ENCODE measurements at places on chromosomes 16 and 17.

DNA sequence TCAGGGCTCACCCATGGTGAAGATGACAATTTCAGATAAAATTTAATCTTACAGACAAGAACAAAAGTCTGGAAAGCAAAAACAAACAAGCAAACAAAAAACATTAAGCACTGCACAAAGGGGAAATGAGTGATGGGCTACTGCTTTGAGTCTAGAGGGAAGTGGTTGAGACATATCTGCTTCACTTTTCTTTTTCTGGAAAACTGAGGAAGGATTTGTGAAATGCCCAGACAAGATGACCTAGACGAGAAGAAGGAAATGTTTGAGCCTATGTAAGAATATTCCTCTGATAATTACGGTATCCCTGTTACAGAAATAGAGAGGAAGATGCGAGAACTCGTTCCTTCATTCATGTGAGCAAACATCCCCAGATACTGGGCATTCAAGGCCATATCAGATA lies 11.5 kb upstream of the HYDIN start:
- no peak for DNase-seq

DNA sequence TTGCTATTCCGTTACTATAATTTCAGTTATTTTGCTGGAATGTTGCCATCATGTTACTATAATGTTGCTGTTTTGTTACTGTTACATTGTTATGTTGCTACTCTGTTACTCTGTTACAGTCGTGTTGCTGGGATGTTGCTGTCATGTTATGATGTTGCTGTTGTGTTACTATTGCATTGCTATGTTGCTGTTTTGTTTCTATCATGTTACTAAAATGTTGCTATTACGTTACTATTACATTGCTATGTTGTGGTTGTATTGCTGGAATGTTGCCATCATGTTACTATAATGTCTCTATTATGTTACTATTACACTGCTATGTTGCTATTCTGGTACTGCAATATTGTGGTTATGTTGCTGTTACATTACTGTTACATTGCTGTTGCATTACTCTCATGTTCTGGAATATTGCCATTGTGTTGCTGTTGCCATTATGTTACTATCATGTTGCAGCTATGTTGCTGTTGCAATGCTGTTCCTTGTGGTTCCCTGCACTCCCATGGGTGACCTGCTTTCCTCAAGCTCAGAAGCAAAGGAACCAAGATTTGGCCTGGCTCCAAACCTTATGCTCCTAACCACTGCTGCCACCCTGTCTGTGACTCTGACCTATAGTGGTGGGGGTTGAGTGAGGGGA lies 64.4 kb downstream of the ABCC6 start:
- no peak for DNase-seq

GRCh38 chr16:2155977-2156848 lies 631 bp downstream of the TRAF7 start:
- DNase-seq: no peak

- no peak for DNase-seq
Measured at GRCh38 chr16:61530697-61531096, 505.5 kb downstream of the CDH8 start.

DNA sequence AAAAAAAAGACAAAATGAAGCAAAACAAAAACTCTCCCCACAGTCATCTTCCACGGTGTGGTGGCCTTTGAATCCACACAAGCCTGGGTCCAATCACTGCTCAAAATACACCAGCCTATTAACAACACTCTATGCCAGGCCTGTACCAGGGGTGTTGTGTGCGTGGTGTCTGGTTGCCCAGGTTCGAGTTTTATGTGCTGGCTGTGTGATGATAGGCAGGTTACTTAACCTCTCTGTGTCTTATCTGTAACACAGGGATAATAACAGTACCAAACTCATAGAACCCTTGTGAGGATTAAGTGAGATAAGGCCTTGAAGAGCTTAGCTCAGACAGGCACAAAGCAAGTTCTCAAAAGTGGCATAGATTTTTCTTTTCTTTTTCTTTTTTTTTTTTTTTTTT lies 235.2 kb downstream of the PARN start:
- DNase-seq: no peak

DNA sequence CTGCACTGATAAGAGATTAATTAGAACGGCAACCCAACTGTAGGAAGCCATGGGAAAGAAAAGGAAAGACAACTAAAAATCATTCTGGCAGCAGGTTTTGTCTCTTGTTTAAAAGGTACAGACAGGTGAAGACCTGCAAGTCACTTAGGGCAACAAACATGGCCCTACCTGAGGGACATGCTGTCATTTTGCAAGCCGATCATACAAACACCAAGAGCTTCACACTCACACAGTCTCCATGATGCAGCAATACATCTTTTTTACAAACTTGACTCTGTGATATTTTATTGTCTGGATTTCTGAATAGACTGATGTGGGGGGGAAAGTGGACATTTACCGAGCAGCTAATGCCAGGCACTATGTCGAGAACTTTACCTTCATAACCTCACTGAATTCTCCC lies 101.8 kb downstream of the PARN start:
- no peak for DNase-seq

DNA sequence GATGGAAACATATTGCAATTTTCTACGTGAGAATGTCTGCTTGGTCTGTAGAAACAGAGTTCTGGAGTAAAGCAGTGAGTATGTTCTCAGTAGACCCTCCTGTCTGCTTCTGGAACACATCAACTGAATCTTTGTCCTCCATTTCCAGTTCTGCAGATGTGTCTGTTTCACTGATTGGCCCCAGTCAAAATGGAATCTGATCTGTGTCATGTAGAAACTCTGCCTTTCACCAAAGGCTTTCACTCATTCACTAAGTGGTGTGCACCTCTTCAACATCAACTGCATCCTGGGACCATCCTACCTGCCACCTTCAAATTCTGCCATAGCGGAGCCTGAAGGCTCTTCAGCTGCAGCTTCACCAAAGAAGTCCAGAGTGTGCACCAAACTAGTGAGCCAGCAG lies 2.8 kb upstream of the ZNF267 start:
- DNase-seq: no peak

- DNase-seq: no peak
Measured at GRCh38 chr17:74950207-74950606, 14.5 kb downstream of the OTOP3 start.

GRCh38 chr16:1048442-1049112 lies 24.0 kb upstream of the SSTR5 start:
- peak; percentile 24 for DNase-seq

- DNase-seq: no peak
Measured at GRCh38 chr17:19453296-19453695, 42.3 kb downstream of the RNF112 start.

DNA sequence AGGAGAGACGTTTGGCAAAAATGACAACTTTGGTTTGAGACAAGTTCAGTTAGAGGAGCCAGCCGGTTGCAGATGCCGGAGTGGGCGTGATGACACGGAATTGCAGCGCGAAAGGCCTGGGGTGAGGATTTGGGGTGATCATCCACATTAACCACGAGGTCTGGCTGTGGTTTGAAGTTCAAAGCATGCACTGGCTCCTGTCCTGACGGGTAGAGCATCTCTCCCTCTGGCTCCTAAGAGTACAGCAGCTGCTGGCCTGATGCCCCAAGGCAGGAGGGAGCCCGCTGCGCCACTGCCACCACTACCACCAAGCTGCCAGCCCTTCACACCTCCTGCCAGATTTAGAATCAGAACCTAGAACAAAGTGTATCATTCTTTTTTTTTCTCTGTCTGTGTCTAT lies 3.7 kb downstream of the RHBDL3 start:
- no peak for DNase-seq

DNA sequence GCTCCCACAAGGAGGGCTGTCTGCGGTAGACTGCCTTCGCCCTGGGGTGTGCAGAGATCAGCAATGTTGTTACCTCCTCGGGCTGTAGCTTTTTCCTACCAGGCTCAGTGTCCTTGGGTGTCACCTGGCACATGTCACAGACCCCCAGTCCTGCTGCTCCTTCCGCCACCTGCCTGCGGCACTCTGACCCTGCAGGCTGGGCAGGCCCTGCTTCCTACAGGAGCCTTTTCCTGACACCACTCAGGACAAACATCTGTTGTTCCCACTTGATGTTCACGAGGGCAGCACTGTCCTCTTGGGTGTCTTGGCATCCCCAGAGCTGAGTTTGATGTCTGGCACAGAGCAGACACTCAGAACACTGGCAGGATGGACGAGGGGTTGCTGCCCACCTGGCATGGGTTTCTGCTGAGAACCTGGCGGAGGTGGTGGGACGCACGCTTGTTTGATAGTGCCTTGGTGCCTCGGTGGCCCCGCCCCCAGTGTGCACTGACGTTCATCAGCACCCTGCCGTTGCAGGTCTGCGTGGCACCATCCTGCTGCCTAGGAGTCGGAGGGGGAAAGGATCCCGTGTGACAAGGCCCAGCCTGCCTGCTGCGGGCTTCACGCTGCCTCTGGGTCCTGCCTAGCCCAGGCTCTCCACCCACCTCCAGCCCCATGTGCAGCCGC lies 26.7 kb upstream of the NUDT16L1 start:
- no peak for DNase-seq

DNA sequence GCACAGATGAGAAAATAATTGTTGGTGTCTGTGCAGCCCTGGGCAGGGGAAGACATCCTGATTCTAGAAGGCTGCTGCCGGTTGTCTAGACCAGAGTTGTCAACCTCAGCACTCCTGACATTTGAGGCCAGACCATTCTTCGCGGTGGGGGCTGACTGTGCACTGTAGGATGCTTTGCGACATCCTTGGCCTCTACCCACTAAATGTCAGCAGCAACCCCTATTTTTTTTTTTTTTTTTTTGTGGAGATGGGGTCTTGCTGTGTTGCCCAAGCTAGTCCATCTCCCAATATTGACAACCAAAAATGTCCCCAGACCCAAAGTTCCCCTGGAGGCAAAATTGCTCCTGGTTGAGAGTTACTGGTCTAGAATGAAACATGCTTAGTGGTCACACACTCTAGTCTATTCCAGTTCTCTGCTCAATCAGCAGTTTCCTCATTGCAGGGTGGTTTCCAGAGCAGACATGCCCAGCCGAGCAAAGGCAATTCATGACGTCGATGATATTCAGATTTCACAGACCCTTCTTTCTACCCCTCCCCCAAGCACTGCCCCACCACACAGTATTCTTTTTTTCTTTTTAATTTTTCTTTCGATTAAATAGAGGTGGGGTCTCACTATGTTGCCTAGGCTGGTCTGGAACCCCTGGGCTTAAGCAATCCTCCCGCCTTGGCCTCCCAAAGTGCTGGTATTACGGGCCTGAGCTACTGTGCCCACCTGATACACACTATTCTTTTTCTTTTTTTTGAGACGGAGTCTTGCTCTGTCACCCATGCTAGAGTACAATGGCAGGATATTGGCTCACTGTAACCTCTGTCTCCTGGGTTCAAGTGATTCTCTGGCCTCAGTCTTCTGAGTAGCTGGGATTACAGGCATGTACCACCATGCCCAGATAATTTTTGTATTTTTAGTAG lies 9.0 kb downstream of the C17orf99 start:
- DNase-seq: no peak

GRCh38 chr16:27695161-27695560 lies 145.2 kb downstream of the KATNIP start:
- DNase-seq: no peak

GRCh38 chr17:6576038-6576785 lies 19.9 kb upstream of the PITPNM3 start:
- DNase-seq: no peak

GRCh38 chr17:42681976-42682721 lies at the start of gene CNTNAP1:
Gene CNTNAP1, plus strand, starts transcription at chr17:42682531. Its CDS starts 299 bp downstream, at chr17:42682830.
- no peak for DNase-seq

GRCh38 chr16:53612003-53612402 lies 91.7 kb downstream of the RPGRIP1L start:
- DNase-seq: no peak

GRCh38 chr17:76354317-76354729 lies 607 bp upstream of the PRPSAP1 start:
- no peak for DNase-seq

DNA sequence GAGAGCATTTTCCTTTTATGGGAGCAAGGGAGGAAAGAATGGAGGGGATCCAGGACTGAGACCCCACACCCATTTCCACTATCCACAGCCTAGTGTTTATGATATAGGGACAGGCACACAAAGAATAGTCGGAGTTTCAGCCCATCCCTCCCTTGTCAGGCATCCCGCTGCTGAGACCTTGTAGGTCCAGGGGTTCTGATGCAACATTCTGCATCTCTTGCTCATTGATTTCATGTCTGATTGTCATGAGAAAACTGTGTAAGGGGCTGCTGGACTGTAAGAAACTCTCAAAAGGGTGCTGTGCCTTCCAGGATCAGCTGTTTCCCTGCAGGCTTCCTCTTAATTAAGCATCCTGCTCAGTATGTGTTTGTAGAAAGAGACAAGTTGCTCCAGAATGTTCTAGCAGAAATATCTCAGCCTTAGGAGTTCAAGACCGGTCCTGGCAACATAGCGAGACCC lies 5.3 kb upstream of the POLR3E start:
- DNase-seq: no peak

- DNase-seq: no peak
Measured at GRCh38 chr16:68893710-68894705, 50.7 kb downstream of the TANGO6 start.

DNA sequence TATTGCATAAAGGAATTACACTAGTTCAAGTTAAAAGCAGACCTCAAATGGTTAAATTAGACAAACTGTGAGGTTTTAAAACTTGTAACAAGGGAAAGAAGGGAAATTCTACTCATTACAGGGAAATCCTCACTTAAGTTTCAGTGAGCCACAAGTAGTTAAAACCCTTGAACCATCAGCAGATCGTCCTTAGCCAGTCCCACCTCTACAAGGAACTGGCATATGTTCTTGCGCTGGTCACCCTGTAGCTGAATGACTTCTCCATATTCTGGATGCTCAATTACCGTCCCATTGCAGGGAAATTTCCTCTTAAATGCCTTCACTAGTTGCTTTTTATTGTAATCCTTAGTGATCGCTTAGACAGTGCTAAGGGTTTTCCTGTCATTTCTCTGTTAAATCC lies 5.5 kb downstream of the PRSS21 start:
- DNase-seq: no peak

GRCh38 chr16:10616756-10617640 lies 36.6 kb upstream of the EMP2 start:
- DNase-seq: no peak

DNA sequence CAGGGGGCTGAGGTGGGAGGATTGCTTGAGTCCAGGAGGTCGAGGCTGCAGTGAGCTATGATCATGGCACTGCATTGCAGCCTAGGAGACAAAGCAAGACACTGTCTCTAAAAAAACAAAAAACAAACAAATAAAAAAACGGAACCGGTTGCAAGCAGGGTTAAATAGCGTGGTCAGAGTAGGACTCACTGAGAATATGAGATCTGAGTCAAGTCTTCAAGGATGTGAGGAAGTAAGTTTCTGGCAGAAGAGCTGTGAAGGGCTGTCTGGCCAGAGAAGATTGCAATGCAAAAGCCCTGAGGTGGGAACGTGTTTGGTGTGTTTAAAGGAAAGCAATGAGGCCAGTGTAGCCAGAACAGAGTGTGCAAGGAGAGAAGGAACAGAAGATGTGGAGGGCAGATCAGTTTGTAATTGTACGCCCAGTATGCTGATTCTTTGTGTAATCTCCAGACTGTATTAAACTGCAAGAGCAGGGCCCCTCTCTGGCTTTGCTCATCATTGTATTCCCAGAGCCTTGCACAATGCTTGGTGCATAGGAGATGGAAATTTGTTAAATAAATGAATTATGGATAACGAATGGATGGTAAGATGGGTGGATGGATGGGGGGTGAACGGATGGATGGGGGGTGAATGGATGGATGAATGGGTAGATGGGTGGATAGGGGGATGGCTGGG lies 6.3 kb downstream of the G6PC1 start:
- DNase-seq: no peak

- no peak for DNase-seq
Measured at GRCh38 chr17:80236911-80237310, 16.7 kb downstream of the SLC26A11 start.

- no peak for DNase-seq
Measured at GRCh38 chr17:4008441-4009185, 44.4 kb upstream of the ATP2A3 start.

All from activated CD4-positive, alpha-beta T cell treated with anti-CD3 and anti-CD28 coated beads for 4 hours (primary cell).